ENCODE measurements at places on chromosomes 1 and 21.

DNA sequence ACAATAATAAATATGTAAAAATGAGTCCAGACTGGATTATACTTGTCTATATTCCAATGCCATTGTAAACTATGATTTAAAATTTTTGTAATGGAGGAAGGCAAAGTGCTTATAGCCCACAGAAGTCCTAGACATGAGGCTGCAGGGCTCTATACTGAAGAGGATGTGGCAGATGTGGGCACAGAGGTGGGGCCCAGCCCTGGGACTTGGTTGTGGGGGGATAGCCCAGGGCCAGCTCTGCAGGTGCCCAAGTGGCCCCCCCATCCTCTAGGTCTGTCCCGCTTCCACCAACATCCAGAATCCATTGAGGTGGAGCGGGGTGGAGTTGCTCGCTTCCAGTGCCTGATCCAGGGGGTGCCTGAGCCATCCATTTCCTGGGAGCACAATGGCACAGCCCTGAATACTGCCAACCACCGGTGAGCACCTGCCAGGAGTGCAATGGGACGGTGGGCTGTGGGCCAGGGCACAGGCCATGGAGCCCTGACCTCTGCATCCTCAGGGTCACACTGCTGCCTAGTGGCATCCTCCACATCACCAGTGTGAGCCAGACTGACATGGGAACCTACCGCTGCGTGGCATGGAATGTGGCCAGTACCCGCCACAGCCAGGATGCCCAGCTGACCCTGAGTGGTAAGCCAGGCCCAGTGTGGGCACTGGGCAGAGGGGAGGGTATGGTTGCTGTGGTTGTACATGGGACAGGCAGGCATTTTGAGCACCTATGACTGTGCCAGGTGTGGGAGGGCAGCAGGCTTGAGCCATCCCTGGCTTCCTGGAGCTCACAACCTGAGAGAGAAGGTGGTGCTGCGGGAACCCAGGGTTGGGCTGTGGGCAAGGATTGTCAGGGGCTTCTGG, 21.0 kb downstream of the SLC27A3 start:
- no peak for DNase-seq

DNA sequence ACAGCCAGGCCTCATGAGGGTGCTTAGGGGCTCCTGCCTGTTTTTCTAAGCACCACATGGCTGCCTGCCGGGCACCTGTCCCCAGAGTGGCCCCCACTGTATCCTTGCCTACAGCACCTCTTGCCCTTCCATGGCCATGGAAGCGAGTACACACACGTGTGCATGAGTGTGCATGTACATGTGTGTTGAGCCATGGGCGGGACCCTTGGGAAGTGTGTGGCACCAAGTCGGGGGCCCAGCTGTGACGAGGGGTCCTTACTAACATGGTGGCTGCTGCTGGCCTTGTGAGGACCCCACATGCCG, 25.8 kb downstream of the KRTAP10-1 start:
- DNase-seq, result no peak

DNA sequence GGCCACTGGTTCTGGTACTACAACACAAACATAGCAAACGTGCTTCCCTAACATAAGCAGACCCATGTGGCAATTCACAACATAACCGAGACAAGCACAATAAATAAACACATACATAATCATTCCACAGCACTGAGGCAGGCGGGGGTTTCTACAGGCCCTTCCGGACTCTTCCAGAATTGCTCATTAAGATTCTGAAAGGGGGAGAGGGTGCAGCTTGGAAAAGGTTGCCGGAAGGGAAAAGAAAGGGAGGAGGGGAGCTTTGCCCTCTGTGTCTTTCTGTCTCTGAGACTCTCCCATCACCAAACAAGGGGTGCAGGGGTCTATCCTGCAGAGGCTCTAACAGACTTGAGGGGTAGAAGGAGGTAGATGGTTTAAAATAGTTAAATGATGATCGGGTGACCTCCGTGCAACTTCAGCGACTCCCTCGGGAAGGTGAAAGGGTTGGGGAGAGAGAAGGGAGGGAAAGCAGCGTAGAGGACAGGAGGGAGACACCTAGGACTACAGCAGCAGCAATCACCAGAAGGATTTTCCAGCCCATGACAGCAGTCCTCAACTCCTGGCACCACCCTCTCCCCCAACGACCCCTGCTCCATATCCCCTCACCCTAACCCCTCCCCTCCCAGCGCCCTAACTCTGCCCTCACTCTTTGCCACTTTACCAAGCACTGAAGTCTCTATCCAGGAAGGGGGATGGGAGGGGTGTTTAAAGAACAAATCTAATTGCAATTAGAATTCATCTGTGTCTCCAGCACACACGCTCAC, 365.5 kb upstream of the ESRRG start:
- no peak for DNase-seq

- DNase-seq, result no peak
Observed at GRCh38 chr1:236762410-236762809, 32.7 kb upstream of the MTR start.

- no peak for DNase-seq
Observed at GRCh38 chr1:228340686-228341449, 65.8 kb downstream of the TRIM11 start.

GRCh38 chr1:18578271-18578670, 52.4 kb upstream of the PAX7 start:
- DNase-seq, result no peak

DNA sequence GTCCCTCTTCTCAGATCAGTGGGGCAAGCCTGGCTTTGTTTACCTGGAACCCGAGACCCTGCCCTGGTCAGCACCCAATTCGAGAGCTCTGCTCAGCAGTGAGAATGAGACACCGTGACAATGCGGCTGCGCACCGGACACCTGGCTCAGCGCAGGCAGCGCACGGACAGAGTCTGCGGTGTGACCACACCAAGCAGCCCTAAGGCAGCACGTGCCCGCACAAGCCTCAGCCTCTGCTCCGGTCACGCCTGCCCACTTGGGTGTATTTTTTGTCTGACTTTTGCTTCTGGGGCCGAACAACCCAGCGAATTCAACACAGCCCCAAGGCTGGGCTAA, 4.7 kb downstream of the KRTAP10-8 start:
- no peak for DNase-seq

DNA sequence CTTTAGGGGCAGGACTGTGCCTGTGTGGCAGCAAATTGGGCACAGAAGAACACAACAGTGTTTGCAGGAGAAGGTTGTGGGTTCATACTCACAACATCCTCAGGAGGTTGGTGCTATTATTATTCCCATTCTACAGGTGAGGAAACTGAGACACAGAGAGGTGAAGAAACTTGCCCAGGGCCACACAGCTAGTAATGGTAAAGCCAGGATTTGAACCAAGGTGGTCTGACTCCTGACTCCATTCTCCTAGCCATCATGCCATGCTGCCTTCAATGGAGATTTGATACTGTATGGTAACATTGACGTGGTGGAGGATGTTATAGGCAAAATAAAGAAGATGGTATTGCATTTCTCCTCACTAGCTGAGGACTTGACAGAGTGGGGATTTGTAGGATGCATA, 334.2 kb downstream of the RPS6KC1 start:
- DNase-seq, result no peak

DNA sequence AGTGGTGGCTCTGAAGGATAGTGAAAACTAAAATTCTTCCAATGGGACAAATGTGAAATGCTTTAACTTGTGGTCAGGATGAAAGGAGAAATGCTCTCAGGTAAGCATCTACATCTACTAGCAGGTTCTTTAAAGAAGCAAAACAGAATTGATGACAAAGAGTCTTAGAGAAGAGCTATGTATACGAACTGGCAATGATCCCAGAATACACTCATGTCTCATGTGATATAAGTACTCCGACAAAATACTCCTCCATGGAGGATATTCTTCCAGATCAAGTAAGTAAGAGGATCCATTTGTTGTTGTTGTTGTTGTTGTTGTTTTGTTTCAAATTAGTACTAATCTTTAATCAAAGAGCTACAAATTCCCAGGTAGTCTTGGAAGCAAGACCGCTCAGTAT, 174.0 kb upstream of the ATP1B1 start:
- DNase-seq, result no peak

GRCh38 chr1:27704958-27705357, 20.8 kb upstream of the FAM76A start:
- no peak for DNase-seq

GRCh38 chr1:245880754-245881403, 626.2 kb downstream of the SMYD3 start:
- DNase-seq, result no peak

DNA sequence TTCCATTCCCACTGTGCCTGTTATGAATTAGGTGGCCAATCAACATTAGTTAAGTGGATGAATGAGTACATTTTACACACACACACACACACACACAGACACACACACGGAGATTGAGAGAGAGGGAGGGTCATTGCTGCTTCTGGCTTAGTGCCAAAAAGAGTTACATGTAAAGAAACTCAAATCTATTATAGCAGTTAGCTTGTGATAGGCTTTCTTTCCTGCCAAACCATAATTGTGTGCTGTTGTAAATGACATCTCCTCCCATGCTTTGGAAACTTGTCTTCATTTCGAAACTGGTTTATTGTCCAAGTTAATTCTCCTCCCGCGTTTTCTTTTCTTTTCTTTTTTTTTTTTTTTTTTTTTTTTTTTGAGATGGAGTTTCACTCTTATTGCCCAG, 1.4 kb upstream of the MT1HL1 start:
- no peak for DNase-seq

- DNase-seq, result peak; percentile 70
Observed at GRCh38 chr1:44318097-44319088, 36.7 kb downstream of the ERI3 start.

- no peak for DNase-seq
Observed at GRCh38 chr1:21384620-21385019, 55.3 kb upstream of the NBPF3 start.

DNA sequence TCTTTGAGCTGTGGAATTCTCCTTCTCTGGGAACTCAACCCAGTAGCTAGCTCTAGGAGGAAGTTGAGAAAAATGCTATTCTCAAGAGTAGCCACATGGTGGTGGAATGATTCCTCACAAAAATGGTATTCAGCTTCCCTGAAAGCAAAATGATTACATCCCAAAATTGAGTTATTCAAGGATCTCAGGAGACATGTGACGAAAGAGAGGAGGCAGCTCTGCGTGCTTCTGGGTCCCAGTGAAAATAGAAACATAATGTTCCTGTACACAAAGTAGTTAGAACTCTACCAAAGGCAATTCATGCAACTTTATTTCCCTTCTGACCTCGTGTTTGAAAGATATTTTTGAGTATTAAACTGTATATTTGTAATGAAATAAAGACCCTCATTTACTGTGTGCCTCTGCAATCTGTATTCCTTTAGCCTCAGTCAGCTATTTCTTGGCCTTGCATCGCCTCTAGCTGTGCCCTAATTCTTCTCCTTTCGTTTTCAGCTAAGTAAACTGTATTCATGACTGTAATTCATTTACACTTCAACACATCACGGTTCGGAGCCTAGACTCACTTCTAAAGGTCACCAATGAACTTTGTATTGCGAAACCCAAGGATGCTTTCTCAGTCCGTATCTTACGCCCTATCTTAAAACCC, 167.3 kb downstream of the FASLG start:
- no peak for DNase-seq

DNA sequence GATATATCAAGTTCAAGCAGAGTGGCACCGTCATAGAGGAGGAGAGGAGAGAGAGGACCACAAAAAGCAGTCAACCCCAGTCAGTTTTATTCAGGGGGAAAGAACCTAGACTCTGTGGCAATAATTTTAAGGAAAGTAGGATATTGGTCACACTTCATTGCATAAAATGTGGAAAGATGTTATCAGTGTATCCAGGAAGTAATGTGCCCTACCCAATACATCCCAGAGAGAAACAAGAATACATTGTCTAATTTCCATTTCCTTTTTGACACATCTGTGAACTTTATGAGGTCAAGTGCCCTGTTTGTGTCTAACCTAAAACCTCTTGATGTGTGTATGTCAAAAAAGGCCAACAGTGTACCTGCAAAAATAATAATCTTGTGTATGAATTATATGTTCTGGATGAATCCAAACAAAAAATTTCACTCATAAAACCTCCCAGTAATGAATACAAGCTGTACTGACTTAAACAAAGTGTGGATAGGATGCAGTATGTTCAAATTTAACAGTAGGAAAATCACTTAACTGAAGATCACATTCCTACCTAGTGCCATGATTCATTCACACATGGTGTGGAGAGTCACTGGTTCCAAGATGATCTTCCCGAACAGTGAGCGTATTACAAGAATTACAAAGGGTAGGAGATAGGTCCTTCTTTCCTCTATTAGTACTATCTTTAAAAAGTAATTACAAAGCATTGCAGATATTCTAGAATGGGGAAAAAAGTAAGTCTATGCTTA, 712.1 kb upstream of the CXADR start:
- no peak for DNase-seq

- no peak for DNase-seq
Observed at GRCh38 chr1:93770640-93771039, 89.0 kb upstream of the BCAR3 start.

GRCh38 chr1:248918131-248918530, 12.1 kb downstream of the PGBD2 start:
- DNase-seq, result peak; percentile 46

GRCh38 chr1:78627321-78627720, 7.1 kb downstream of the IFI44L start:
- DNase-seq, result no peak

DNA sequence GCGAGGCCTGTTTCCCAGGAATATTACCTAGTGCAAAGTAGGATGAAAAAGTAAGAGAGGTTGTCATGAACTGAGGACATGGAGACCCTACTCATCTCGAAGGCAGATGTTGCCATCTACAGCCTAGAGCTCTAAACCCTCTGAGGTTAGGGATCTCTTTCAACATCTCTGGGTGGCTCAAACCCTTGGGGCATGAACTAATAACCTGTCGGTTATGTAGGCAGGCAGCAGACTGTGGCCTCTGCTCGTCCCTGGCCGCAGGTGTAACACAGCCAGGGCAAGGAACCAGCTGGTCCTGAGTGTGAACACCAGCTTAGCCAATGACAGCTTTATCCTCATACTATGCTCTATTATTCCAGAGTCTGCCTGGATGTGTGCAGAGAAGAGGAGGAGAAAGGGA, 13.2 kb downstream of the CAPZB start:
- DNase-seq, result no peak

GRCh38 chr1:55375617-55376258, 160.6 kb upstream of the USP24 start:
- DNase-seq, result peak; percentile 41

- no peak for DNase-seq
Observed at GRCh38 chr1:110056776-110057175, 13.7 kb downstream of the ALX3 start.

DNA sequence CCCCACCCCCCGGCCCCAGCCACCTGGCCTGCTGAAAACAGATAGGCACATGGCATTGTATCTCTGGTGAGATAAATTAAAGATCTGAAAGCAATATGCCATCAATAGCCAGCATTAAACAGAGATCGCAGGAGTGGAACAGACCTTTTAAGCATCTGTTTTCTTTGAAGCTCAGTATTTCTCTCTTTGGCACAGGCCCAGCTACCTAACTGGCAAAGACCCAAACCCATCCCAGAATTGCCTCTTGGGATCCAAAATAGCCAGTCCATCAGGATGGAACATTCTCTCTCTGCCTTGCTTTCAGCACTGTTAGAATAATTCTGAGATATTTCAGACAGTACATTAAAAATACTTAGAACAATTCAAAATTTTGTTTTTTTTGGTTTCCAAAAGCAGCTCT, 46.0 kb downstream of the KCNJ6 start:
- DNase-seq, result no peak

All from NCI-H2107 (cell line).